ENCODE measurements at places on chromosomes 12 and 14.

DNA sequence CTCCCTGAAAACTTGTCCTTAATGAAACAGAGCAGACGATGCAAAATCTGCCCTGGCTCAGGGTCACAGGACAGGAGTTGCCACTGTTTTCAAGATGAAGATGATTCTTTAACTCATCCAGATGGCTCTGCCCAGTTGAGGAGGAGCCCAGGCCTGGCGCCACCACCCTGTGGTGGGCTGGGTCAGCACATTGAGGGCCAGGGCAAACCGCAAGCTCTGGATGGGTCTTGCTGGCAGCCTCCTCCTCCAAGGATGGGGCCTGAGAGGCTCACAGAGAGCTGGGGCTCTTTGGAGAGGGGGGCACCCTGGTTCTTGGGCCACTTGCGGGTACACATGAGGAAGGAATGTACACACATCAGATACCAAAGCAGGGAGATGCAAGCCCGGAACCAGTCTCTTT lies 158.2 kb downstream of the NUAK1 start:
- DNase-seq = no peak

DNA sequence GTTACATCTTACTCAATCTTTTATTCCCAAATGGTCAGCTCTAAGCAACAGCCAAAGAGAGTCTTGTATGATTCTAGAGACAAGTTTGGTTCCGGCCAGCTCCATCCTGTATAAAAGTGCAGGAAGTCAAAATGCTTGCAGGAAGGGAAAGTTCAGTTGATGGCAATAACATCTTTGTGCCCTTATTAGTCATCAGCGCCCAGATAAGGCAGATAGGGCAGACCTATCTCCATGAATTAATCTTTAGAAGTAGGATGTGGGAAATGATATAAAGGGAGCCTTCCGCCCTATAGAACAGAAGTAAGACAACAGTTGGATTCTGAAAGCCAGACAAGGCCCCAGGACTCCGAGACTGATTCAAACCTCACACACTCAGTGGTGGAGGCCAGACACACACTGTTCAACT lies 6.4 kb downstream of the GNS start:
- DNase-seq = no peak

GRCh38 chr12:120115066-120115465 lies 1.5 kb downstream of the RAB35 start:
- DNase-seq = no peak

- no peak for DNase-seq
Measured at GRCh38 chr12:10098791-10099190, at the start of gene CLEC1A. CLEC1A (minus strand) TSS chr12:10098985; CDS start chr12:10098922, 63 bp downstream.

- no peak for DNase-seq
Measured at GRCh38 chr14:76376878-76377734, 1.2 kb downstream of the ESRRB start.

DNA sequence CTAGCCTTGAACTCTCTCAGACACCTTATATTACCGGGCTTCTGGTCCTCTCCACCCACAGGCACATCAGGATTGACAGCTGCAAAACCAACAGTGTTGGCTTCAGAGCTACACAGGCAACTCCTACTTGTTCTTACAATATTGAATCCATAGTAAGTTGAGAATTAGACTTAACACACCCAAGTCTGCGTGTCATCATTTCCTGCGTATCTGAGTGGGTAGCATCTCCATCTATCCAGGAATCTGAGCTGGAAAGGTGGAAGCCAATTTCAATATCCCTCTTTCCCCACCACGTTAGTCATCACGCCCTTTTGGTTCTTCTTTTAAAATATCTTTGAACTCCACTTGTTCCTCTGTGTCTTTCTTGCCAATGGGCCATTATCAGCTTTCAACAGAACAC lies 37.2 kb downstream of the NRXN3 start:
- no peak for DNase-seq

DNA sequence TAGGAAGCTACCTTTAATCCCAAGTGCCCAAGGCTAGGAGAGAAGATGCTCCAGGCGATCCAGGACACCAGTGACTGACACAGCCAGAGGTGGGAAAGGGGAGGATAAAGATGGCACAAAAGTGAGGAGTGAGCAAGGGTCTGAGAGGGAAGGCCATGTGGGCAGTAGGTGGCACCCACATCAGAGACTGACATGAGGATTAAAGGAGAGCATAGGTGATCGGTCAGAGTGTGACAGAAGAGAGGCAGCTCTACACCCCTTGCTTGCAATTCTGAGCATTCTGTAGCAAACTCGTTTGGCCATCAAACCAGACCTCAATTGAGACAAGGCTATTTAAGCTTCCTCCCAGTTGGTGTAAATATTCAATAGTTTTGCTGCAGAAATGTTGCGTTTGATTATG lies 724 bp upstream of the CD27 start:
- no peak for DNase-seq

DNA sequence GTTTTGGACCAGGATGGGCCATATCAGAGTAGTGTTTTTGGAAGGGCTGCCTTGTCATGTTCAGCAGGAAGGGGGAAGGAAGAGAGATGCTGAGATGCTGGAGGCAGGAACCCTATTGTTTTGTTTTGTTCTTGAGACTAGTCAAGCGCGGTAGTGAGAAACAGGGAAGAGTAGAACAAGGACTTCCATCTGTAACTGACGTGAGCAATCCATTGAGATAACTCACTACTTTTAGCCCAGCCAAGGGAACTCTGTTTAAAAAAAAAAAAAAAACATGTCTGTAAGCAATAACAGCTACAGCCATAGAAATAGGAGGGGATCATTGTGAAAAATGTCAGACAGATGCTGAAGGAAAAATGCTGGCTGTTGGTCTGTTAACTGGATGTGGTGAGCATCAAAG lies 34.0 kb downstream of the CD9 start:
- DNase-seq = no peak

- DNase-seq = no peak
Measured at GRCh38 chr14:84671776-84672175, 858.2 kb upstream of the FLRT2 start.

- DNase-seq = no peak
Measured at GRCh38 chr12:67765776-67766766, 117.5 kb downstream of the DYRK2 start.

DNA sequence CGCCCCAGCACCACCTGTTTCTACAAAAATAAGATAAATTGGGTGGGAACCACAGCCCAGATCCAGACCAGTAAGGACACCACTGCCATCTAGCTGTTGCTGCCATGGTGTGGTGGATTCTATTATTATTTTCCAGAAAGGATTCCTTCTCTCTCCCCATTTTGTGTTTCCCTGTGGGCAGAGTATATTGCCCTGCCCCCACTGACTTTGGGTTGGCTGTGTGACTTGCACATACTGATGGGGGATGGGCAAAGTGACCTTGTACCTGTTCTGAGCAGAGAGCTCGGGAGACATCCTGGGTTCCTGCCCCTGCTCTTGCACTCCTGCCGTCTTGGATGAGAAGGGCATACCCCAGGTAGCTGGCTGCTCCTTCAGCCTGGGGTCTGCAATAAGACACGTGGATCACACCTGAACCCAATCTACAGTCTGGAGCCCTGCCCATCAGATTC lies 24.3 kb downstream of the MOAP1 start:
- DNase-seq = no peak

DNA sequence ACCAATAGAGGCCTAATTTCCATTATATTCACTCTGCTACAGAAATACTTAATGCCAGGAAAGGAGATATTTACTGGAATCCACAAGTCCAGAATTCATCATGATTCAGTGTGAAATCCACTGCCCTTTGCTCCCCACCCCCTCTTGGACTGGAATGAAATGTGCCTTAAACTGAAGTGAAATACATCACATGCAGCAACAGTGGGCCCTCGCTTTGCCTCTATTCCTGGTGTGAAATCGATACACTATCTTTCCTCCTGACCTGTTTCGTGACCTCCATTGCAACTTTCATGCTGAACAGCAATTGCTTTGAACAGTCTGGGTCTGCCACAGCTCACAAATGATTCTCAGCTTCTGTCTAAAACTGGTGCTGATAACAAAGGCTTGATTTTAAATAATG lies 100.6 kb downstream of the NPAS3 start:
- no peak for DNase-seq

GRCh38 chr12:25308756-25309155 lies 58.0 kb upstream of the KRAS start:
- DNase-seq = no peak

- no peak for DNase-seq
Measured at GRCh38 chr12:42504049-42504448, 85.5 kb downstream of the PRICKLE1 start.

- DNase-seq = no peak
Measured at GRCh38 chr12:104575442-104576186, 118.9 kb downstream of the CHST11 start.

DNA sequence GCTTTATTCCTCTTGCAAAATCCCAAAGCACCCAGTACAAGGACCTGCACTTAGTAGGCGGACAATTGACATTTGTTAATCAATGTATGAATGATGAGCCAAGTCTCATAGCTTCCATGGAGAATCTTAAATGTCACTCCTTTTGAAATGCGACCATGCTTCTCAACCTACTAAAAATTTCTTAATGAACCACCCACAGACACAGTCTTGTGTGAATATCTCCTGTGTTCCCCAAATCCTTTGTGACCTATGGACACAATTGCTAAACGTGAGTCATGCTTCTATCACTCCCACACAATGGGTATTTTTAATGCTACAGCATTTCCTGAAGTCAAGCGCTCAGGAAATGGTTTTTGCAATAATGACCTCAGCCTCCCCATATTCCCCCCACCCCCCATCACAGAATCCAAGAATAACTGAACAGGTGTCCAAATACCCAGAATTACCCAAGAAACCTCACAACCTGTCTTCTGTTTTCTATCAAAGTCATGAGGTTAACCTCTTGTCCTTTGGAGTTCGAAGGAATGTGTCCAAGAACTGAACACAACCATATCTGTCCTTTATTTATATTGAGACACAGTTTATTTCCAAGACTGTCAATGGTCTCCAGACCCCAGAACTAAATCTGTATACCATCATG lies 163.6 kb upstream of the PLEKHG7 start:
- DNase-seq = no peak

GRCh38 chr14:70601162-70601561 lies 707 bp upstream of the MED6 start:
- DNase-seq = no peak

DNA sequence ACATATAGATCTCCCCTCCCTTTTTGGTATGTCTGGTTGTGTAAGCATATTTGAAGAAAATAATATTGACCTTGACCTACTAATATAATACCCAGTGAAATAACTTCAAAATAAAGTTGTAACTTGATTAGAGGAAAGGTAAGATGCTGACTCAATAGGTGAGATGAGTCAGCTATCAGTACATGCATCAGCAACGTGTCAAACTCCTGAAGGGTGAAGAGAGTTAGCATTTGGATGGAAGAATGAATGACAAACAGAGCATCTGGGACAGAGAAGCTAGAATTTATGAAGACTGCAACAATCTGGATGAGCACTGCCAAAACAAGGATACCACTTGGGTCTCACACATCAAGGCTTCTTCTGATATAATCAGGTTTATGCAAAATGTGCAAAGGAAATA lies 74.9 kb downstream of the PPP2R5E start:
- DNase-seq = no peak

DNA sequence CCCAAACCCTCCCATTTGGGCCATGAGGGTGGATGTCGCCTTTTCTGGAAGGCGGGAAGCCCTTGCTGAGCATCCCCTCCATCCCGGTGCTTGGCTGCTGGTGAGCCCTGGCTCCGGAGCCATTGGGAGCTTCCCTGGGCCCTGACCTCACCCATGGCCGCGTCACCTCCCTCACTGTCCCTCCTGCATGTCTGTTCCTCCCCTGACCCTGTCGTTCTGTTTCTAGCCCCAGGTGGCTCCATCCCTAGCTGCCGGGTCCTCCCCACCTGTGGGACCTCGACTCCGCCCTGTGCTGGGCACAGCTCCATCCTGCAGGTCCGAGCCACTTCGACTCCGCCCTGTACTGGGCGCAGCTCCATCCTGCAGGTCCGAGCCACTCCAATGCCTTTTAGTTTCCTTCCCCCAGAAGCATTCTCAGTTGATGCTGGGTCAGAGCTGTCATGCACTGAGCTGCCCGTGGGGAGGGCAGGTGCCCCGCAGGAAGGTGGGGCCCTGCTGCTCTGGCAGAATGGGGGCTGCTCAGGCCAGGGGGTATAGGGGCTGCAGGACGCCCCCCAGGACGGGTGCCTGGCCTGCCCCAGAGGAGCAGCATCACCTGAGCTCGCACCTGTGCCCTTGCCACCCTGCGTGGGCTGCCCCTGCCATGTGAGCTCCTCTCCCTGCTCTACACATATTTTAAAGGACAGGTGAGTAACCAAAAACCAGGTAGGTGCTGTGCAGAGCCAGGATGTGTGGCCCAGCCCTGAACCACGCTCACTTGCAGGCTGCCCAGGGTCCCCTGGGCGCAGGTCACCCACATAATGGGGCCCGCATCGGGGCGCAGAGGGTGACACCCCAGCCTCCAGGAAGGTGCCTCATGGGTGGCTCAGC lies 19.0 kb downstream of the NOC4L start:
- no peak for DNase-seq

- no peak for DNase-seq
Measured at GRCh38 chr14:49641697-49642129, 6.7 kb upstream of the DNAAF2 start.

DNA sequence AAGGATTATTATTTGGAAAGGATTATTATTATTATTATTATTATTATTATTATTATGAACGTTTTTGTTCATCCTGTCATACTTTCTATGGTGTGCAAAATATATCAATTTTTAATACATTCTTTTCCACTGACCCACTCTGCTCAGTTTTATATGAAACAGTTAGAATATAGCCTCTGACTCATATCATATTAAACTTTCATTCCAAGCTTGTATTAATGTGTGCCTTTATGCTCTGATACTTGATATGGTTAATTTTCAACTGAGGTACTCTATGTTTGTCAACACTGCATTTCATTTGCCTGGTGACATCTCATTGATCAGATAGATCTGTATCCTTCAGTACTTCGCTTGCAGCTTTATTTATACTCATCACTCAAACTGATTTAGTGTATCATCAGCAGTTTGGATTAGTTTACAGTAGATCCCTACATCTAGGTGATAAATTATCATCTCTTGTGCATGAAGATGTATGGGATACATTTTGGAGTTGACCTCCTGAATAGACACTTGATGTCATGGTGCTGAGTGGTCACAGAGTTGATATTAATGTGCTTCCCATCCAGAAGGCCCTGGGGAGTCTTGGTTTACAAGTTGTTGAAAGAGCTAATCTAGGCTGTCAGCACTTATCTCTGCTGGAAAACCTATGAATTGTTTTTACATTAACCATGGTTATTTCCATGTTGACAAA lies 271.8 kb downstream of the TRHDE start:
- no peak for DNase-seq
